ENCODE measurements at places on chromosomes 1 and 21.

DNA sequence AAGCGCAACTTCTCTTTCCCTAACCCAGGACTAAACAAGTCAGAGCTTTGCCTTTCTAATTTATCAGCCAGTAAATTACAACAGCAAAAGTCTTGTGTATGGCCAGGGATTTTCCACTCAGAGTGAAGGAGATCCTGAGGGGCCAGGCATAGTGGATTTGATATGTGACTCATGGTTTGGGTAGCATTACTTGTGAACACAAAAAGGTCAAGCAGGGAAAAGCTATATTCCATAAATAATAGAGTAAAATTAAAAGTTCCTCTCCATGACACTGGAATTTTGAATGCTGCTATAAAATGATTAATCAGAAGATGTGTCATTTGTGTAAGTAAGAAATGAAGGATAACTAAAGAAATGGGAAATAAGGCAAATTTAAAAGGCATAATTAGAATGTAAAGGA is 284.8 kb downstream of the HLX start:
- no peak for DNase-seq

- DNase-seq: no peak
These were observed 9.8 kb downstream of the PLEKHO1 start for GRCh38 chr1:150159550-150159949.

- no peak for DNase-seq
These were observed 280.7 kb downstream of the KCNH1 start for GRCh38 chr1:210853276-210853675.

DNA sequence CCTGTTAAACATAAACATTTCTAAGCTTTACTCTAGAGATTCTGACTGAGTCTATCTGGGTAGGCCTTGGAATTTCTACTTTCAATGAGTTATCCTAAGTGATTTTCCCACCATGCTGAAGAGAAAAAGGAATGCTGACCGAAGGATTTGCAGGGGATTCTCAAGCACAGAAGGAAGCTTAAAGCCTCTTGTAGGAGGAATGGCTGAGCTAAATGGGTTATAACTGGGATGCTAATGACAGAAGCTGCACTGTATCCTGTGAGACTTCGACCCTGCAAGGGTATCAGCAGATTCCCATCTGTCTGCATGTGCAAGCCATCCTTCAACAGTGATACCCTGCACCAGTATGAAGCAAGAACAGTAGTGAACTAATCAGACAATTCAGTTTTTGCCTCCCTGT is 35.4 kb downstream of the SLC35D1 start:
- no peak for DNase-seq

GRCh38 chr1:28886731-28887418 is 27.5 kb upstream of the EPB41 start:
- DNase-seq: peak; percentile 87

DNA sequence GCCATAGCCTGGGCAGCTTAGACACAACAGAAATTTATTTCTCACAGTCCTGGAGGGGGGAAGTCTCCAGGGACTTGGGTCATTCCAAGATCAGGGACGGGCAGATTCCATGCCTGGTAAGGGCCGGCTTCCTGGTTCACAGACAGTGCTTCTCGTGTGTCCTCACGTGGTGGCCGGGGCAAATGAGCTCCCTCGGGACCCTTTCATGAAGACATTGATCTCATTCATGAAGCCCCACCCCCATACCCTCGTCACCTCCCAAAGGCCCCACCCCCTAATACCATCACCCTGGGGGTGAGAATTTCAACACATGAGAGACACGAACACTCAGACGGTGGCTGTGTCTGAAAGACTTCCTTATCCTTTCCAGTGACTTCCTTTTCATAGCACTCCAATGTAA is 51.5 kb downstream of the ACOT7 start:
- DNase-seq: no peak

- no peak for DNase-seq
These were observed 6.2 kb downstream of the FBXO2 start for GRCh38 chr1:11648039-11648438.

DNA sequence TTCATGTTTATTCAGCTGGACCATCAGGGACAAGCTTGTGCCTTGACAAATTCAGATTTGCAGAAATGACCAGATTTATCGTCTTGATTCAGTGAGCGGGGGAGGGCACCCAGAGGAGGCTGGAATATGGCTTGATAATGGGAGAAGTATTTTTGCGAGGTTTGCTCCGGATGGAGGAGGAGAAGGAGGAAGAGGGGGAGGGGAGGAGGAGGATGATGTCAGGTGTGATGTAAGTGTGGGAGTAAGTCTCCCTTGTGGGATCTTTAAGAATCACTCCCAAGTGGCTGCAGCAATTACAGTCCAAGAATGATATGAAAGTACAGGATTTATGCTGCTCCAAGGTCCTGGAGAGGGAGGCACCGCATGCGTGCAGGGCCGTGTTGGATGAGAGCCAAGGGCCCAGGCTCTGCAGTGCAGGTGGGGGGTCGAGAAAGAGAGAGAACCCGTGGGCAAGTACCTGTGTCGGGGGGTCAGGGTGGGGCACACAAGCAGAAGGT is 5.6 kb upstream of the ZNF496 start:
- DNase-seq: no peak

GRCh38 chr1:16374266-16374665 is 7.2 kb downstream of the SZRD1 start:
- no peak for DNase-seq

- DNase-seq: no peak
These were observed 12.5 kb downstream of the DMAP1 start for GRCh38 chr1:44225761-44226160.

GRCh38 chr21:44982558-44983250 is 42.9 kb downstream of the SLX9 start:
- no peak for DNase-seq

DNA sequence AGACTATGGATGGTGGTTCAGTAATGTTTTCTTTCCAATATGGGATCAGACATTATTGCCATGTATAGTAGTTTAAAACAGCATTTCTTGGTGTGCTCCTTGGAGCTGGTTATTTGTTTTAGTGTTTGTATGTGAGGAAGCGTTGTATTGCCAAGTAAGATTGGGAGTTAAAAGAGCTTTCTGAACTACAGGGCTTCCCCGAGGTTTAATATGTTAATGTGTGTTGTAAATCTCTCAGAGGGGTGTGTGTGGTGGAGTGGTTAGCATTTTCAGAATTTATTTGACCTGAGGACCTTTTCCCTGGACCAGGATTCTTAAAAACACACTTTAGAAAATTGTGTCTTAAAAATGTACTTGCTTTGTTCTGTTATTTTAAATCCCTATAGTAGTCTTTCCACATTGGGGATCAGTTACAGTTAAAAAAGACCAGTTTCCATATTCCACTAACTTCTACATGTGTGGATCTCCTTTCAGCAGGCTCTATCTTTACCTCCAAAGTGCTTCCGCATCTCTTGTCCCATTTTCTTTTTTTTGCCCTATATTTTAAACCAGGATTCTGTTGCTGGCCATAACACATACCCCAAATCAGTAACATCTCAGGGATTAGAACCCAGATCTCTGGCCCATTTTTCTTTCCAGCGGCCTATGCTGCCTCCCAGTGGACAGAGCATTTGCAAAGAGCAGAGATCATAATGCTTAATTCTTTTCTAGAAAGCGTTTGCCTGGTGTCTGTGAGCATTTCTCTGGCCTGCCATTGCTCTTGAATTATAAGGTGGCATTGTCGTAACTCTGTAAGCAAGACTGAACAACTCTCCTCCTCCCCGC is 58.6 kb downstream of the PBX1 start:
- DNase-seq: no peak

- DNase-seq: no peak
These were observed 185.9 kb downstream of the CACNA1E start for GRCh38 chr1:181669246-181669645.

GRCh38 chr1:79037085-79037484 is 30.6 kb upstream of the ADGRL4 start:
- DNase-seq: no peak

- no peak for DNase-seq
These were observed 162.4 kb upstream of the BEND5 start for GRCh38 chr1:48939042-48939441.

GRCh38 chr21:40602080-40602479 is 244.9 kb downstream of the DSCAM start:
- DNase-seq: no peak

GRCh38 chr21:36980280-36981048 is 14.0 kb upstream of the HLCS start:
- no peak for DNase-seq

GRCh38 chr1:9822897-9823692 is 670 bp downstream of the CLSTN1 start:
- peak; percentile 13 for DNase-seq

DNA sequence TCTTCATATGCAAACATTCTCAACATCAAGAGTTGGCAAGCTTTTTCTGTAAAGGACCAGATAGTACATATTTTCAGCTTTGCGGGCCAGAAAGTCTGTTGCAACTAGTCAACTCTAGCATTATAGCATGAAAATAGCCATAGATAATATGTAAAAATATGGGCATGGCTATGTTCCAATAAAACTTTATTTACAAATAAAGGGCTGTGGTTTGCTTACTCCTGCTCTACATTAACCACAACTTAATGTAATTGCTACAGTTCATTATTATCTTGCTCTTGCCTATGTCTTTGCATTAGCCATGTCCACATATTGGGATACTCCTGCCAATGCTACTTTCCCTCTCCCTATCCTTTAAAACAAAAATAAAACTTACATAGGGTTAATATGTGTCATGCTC is 24.5 kb upstream of the CTSK start:
- no peak for DNase-seq

DNA sequence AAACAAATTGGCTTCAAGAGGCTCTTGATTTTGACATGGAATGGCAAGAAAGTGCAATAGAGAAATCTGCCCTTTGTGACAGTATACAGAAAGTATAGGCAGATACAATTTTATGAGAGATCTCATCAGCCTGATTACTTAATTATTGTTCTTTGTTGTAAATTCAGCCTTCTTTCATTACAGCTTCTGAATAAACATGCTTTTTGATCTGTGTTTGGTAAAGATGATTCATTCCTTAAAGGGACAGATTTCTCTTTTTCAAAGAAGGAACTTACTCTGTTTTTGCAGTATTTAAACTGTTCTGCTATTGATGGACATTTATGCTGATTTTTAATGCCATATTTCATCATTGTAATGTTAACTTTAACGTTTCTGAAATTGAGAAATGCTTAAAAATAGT is 13.7 kb upstream of the MPC2 start:
- DNase-seq: no peak

GRCh38 chr1:228510803-228511413 is 23.7 kb downstream of the RNF187 start:
- no peak for DNase-seq

DNA sequence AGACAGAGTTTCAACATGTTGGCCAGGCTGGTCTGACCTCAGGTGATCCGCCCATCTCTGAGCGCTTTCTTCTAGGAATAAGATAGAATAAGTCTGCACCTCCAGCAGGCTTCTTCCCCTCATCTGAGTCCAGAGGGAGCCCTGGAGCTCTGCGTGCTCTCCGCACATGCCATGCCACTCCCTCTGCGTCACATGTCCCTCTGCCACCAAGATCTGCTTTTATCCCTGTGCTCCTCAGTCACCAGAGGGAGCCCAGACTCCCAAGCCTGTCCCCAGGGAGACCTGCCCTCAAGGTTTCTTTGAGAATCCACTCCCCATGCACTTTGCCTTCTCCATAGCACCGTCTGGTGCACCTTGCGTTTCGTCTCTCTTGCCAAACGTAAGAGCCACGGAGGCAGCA is 213.0 kb downstream of the CAMTA1 start:
- DNase-seq: no peak

DNA sequence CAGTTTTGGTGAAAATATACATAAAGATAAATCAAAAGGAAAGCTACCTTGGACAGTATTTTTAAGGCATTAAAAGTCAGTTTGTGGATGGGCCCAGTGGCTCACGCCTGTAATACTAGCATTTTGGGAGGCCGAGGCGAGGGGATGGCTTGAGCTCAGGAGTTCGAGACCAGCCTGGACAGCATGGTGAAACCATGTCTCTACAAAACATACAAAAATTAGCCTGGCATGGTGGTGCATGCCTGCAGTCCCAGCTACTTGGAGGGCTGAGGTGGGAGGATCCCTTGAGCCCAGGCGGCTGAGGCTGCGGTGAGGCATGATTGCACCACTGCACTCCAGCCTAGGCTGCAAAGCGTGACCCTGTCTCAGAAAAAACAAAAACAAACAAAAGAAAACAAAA is 1253.8 kb downstream of the MRPL39 start:
- no peak for DNase-seq

- DNase-seq: no peak
These were observed 137.1 kb downstream of the PBX1 start for GRCh38 chr1:164695956-164696665.

GRCh38 chr21:41763398-41763931 is 3.4 kb downstream of the RIPK4 start:
- no peak for DNase-seq

- no peak for DNase-seq
These were observed 99.6 kb downstream of the DDX20 start for GRCh38 chr1:111855260-111855659.

DNA sequence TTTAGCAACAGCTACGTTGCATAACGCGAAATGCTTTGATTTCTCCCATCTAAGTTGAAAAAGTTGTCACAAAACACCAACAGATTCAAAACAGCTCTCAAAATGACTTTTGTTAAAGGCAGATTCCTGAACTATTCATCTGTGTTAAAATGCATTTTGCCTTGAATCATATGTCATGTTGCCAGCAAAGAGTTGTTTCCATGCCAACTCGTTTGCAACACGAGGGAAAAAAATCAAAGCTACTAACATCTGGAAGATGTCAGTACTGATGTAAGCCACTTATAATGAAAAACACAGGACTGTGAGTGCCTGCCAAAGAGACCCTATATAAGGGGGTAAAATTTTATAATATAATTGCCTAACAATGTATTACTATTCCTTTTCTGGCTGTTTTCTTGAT is 182.7 kb upstream of the PTBP2 start:
- DNase-seq: no peak

DNA sequence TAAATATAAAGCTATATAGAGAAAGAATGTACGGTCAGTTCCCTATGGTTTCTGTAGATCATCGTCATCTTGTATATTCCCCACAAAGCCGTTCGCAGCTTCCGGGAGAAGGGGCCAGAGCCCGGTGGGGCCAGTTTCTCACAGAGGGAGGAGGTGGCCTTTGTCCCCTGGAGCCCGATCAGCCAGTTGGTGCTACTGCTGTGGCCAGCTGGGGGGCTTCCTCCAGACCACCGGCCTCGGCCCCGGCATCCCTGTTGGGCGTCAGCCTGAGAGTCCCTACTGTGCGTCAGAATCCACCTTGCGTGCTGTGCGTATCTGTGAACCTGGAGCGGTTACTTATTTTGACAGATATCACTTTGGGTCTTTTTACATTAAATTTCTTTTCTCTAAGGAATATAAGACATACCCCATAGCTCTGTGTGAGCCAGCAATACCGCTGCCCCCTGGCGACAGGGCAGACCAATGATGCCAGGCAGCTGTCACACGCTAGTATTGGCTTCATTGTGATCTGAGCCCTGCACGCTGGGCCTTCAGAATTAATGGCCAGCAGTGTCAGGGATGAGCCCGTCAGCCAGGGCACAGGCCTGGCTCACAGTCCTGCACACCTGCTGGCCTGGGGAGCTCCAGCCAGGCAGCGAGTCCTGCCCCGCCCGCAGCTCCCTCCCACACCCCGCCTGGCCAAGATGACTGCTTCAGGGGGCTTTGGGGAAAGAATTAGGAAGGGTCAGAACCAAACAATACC is 145.9 kb downstream of the PGBD5 start:
- DNase-seq: no peak

Measured in stimulated activated CD4-positive, alpha-beta T cell treated with anti-CD3 and anti-CD28 coated beads, Interleukin-1b, Interleukin-23, amount 100 ng/mL, for 24 hours (primary cell).